ENCODE measurements at places on chromosomes 3 and 15. TPM values are rescaled to one million over a fixed set of nuclear protein-coding genes. Genes with fewer than 3 reads are reported as not detected.

The SERPINI2 gene
- polyA plus RNA-seq, result not detected

The CEP97 gene
- polyA plus RNA-seq, result 2.4 TPM

The P2RY1 gene
- 3.3 TPM for polyA plus RNA-seq

The PLCH1 gene
- 1.4 TPM for polyA plus RNA-seq
